Erythroblast (primary cell): ENCODE measurements at places on chromosomes 3 and 15.

GRCh38 chr3:61682671-61683548 is 121.5 kb downstream of the PTPRG start:
- DNase-seq = no peak

GRCh38 chr3:189122526-189123205 is 49.1 kb upstream of the TPRG1 start:
- DNase-seq = no peak

DNA sequence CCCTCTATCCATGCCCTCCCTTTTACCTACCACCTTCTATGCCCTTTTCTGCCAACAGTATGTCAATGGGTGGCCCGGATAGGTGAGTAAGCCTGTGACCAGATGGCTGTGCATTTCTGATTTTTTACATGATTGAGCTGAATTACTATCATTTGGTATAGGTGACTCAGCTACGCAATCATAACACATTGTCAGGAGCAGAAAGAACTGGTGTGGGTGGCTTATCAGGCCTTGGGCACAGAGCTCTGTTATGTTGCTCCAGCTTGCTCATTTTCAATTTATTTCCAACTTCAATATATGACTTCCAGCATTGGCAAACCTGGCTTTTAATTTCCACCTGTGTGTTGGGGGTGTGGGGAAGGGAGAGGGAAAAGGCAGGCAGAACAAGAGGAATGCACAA is 86.6 kb upstream of the AGBL1 start:
- DNase-seq = no peak

GRCh38 chr3:124584245-124584551 is 146.1 kb upstream of the UMPS start:
- DNase-seq = no peak

GRCh38 chr15:59200560-59200959 is 6.1 kb upstream of the LDHAL6B start:
- no peak for DNase-seq

DNA sequence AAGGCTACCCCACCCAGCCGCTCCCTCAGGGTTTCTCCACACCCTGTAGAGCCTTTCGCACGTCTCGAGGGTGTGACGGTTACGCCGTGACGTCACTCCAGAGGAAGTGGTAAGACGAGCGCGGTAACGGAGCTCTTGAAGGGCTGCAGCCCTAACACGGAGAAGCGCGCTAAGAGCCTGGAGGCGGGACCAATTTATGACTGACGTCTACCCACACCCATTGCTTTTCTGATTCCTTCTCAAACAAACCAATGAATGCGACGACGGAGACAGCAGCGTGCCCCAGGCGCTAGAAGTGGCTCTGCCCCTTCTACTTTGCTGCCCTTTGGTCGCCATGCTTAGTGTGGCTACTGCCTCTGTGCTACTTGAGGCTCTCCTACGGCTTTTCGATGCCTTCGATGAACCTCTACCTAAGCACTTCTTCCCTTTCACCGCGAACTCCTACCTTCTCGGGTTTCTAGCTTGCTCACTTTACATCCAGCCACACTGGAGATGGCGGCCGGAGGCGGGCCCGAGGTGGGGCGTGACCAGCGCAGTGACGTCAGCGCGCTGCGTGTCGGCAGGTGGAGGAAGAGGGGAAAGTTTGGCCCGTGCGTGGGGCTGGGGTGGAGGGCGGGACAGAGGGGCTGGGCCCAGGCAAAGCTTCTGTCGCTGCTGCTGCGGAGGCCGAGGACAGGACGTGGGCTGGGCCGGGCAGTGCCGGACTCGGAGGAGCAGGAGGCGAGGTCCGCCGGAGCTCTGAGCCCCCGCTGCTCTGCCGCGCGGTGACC is at the start of gene OXSR1:
Gene OXSR1 (plus strand): TSS at position 586 of the 770 bp plus-strand sequence. CDS start 340 bp downstream, outside the sequence.
- peak; percentile 100 for DNase-seq

DNA sequence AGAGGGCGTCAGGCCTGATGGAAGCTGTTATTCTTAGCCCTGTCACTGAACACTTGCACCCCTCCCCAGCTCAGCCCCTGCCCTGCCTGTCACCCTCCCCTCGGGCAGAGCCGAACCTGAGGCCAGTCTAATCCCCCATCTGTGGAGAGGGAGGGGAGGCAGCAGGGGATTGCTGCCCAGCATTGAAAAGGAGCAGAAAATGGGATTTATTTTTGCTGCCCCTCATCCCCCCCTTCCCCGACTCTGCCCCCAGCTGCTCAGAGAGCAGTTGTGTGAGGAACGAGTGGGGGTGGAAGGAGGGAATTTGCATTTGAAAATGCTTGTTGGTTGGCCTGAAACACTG is 71.6 kb downstream of the EPHB3 start:
- DNase-seq = no peak

DNA sequence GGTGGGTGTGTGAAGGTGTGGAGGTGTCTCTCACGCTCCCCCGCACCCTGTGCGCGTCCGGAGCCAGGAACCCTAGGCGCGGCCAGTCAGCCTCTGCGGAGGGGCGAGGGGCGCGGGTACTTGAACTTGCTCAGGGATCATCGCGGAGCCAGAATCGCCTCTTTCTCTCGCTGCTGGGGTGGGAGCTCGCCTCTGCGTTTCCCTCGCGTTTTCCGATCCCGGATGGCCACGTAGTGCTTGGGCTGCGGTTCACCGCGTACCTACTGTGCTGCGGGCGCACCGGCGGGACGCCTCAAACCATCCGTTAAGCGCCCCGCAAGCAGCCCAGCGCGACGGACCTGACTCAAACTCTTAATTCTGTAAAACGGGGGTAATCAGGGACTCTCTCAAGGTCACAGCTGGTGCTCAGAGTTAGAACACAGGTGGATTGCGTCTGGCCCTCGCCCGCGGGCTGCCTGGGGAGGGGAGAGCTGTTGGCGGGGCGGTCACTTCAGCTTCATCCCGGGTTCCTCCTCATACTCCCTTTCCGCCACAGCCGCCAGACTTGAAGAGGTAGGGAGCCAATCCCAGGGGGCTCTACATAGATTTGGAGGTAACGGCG is 686 bp downstream of the MYRIP start:
- peak; percentile 13 for DNase-seq
